ENCODE measurements at places on chromosomes 11 and 22.

GRCh38 chr22:44701187-44701790 lies 715 bp upstream of the PRR5 start:
- DNase-seq, result no peak

DNA sequence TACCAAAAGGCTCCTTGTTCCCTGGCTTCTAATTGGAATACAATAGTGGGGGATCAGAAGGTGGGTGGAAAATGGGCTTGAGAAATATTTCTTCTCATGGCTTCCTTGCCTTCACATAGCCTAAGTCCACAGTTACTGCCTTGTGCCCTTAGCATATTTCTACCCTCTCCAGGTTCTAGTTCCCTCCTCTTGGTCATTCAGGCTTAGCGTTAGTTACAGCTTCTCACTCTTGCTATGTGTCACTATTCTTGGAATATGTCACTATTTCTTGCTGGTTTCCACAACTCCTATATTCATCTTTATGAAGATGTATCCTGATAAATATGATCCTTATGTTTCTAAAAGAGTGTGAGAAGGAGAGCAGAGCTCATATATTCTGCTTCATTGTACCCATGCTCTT lies 2.5 kb downstream of the OR2D2 start:
- DNase-seq, result no peak

DNA sequence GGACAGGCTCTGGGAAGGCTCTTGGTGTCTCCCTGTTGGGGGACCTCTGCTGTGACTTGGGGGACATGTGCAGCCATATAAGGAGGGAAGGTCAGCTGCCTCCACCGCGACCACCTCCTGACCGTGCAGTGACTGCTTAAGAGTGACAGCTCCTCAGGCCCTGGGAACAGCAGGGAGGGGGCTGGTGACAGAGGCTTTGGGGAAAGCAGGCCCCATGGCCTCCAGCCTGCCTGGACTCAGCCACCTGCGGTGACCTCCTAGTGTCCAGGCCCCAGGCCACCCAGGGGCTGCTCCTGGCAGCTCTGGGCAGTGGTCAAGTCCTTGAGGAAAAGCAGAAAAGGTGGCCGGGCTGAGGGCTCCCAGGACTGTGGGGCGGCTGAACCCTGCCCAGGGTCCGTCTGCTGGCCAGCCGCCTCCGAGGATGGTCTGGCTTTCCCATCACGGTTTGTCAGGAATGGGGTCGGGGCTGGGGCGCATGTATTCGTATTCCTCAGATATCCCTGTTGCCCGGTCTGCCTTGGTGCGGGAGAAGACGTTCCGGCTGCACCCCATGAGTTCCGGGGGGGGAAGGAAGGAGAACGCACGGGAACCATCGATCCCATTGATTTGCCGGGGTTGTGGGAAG lies 96.8 kb downstream of the WNT7B start:
- DNase-seq, result no peak

- no peak for DNase-seq
These were observed 77.4 kb downstream of the GGTLC2 start for GRCh38 chr22:22721681-22722354.

- no peak for DNase-seq
These were observed 98.2 kb downstream of the MYO18B start for GRCh38 chr22:25840167-25840566.

GRCh38 chr11:30016588-30017363 lies at the start of gene KCNA4:
TSS of gene KCNA4 (minus strand) at chr11:30017030. CDS start at chr11:30012678, 4,352 bp downstream.
- peak; percentile 16 for DNase-seq

- peak; percentile 87 for DNase-seq
These were observed at the start of gene FOXRED2 for GRCh38 chr22:36506637-36507517. TSS of gene FOXRED2 (minus strand) at chr22:36507040. CDS start at chr22:36506422, 618 bp downstream.

DNA sequence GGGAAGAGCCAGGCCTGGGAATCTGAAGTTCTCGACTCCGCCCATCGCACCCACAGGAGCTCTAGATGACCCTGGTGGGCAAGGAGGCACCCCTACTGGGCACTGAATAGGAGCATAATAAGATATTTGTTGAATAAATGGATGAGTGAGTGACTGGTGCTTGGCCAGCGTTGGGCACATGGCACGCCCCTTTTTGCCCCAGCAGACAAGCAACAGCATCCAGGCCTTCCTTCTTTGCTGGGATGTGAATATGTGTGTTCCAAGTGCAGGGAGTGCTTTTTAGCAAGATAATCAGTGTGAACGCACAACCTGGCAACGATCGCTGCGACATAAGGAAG lies 443 bp upstream of the CELF1 start:
- no peak for DNase-seq

DNA sequence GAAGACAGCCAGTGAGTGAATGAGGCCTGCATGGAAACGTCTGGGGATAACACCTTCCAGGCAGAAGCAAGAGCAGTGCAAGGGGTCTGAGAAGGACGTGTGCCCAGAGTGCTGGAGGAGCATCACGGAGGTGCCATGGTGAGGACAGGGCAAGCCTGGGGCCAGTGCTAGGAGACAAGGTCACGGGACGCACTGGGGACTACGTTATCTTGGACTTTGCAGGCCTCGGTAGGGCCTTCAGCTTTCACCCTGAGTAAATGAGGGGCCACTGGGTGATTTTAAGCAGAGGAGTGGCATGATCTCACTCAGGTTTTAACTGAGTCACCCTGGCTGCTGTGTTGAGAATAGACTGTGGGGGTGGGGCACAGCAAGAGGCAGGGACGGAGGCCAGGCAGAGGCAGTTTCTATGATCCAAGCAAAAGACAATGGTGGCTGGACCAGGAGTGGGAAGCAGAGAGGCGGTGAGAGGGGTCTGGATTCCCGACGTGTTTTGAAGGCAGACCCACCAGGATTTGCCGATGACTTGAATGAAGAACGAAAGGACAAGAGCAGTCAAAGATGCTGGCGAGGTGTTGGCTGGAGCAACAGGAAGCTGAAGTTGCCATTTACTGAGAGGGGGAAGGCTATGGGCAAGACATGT lies 102.7 kb upstream of the PARVA start:
- DNase-seq, result no peak

GRCh38 chr11:121544956-121545355 lies 92.2 kb upstream of the SORL1-AS1 start:
- DNase-seq, result no peak

GRCh38 chr11:975827-976226 lies 50.2 kb downstream of the AP2A2 start:
- no peak for DNase-seq

DNA sequence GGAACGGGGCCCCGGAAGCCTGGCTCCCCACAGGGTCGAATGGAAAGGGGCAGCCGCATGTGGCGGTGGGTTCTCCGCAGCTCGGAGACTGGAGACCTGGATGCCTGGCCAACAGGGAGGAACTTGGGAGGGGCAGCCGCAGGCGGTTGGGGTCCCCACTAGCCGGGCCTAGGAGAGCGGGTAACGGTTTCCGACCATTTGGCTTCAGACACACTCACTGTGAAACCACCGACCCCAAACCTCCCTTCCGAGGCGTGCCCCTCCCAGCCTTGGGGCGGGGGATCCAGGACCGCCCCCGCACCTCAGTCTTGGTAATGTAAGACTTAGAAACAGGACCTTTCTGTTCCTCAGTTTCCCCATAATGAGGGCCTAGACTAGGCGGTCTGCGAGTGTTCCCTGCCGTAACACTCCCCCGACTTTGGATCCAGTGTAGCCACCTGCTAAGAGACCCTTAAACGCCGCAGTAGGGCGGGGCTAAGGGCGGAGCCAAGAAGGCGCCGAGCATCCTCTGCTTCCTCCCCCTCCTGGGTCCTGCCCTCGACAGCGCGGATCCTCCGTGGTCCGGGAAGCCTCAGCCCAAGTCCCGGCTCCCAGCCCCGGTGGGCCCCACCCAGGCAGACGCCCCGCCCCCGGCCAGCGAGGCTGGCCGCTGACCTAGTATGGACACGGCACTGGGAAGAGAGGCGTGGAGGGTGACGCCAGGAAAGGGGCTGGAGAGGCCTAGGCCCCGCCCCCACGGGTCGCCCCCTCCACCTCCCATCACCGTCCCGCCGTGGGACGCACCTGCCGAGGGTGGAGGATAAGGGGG lies 1.8 kb upstream of the RASGRP2 start:
- DNase-seq, result peak; percentile 21

- DNase-seq, result peak; percentile 76
These were observed 132.8 kb upstream of the PITPNB start for GRCh38 chr22:28051787-28052356.

DNA sequence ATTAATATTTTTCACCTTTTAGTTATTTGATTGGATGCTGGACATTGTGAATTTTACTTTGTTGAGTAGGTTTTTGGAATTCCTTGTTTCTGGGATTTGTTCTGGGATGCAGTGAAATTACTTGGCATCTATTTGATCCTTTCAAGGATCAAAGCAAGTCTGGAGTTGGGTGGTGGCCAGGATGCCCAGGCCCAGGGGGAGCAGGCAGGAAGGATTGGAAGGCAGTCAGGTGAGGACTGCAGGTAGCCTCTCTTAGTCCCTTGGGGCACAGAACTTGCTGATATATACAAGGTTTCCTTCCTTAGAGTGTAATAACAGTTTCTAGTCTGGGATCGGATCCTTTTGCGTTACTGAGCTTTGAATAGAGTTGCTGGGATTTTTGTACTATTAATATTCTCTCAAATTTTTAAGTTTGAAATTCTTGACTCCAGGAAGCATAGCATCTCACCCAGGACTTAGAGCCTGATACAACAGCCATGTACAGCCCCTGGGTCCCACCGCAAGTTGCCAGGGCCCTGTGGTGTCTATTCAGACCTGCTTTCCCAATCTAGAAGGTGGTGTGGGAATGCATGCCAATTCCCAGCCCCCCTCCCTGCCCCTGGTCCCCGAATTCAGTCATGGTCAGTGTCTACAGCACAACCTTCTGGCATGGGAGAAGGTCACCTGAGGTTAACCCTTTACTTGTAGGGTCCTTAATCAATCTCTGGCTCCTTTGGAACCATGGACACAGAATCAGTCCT lies 6.1 kb downstream of the ZNF74 start:
- DNase-seq, result no peak

DNA sequence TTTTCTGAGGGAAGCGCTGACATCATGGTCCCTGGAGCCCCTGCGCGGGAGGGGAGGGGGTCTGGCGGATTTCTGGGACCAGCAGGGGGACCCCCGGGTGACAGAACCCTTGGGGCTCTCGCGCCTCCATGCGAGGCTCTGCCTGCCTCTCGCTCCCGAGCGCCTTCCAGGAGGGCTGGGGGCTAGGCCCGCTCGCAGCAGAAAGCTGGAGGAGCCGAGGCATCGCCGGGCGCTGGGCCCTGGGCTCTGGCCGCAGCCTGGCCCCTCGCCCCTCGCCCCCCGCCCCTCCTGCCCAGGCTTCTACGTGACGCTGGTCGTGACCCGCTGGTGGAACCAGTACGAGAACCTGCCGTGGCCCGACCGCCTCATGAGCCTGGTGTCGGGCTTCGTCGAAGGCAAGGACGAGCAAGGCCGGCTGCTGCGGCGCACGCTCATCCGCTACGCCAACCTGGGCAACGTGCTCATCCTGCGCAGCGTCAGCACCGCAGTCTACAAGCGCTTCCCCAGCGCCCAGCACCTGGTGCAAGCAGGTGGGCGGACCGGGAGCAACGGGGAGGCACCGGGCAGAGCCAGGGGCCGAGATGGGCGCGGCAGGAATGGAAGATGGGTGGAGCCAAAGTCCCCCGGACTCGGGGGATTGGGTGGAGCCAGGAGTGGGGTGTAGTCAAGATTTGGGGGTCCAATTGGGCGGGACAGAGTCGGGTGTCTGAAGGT lies 5.4 kb downstream of the BEST1 start:
- DNase-seq, result no peak

DNA sequence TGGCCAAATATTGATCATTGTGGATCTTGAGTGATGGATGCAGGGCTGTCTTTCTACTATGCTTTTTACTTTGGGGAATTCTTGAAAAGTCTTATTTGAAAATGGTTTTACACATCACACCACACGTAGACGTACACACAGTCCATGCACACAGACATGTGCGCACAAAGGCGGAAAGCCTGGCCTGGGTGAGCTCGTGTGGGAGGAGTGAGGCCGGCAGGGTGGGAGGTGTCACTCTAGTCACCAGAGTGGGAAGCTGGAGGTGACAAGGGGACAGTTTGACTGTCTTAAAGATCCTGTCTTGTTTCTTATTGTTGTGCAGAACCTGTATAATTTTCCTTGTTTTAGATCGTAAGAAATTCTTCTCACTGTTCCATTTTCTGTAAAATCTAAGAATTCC lies 326.9 kb downstream of the TBC1D22A start:
- no peak for DNase-seq
